ENCODE measurements at places on chromosomes 5 and 9.

DNA sequence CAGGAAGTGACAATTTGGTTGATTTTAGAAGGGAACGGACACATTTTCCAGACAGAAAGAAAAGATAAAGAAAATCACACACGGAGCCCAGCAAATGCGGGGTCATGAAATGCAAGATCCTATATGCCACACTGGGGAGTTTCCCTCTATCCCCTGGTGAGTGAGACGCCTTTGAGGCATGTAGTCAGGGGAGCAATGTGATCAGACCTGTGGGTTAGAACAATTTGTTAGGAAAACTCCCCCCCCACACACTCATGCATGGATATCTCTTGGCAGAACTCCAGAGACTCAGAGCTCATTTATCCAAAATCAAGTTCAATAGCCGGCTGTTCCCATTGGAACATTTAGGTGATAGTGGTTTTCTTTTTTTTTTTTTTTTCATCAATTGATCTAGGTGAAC, 71.7 kb upstream of the TRIO start:
- DNase-seq: no peak

GRCh38 chr9:128034821-128035652, 32.1 kb downstream of the NAIF1 start:
- peak; percentile 75 for DNase-seq

DNA sequence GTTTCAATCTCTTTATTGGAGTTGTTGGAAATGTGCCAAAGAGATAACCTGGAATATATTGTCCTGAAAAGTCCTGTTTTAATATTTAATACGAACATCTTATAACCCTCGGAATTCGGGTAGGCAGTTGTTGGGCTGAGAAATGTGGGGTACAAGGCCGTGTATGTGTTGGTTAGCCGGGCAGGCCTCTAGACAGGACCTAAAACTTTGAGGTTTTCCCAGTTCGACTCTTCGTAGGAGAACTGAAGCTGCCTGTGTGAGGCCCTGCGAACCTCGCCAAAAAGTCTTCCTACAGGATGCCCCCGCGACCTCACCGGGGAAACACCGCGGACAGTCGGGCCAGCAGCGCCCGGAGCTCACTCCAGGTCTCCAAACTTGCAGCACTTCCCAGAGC, 583 bp upstream of the TJP2 start:
- no peak for DNase-seq

- DNase-seq: no peak
These were observed 184.7 kb downstream of the MAPKAP1 start for GRCh38 chr9:125522328-125522725.

- DNase-seq: peak; percentile 77
These were observed at the start of gene LHFPL2 for GRCh38 chr5:78648359-78649210. Gene LHFPL2, minus strand, starts transcription at chr5:78648772. Its CDS starts 138,559 bp downstream, at chr5:78510213.

DNA sequence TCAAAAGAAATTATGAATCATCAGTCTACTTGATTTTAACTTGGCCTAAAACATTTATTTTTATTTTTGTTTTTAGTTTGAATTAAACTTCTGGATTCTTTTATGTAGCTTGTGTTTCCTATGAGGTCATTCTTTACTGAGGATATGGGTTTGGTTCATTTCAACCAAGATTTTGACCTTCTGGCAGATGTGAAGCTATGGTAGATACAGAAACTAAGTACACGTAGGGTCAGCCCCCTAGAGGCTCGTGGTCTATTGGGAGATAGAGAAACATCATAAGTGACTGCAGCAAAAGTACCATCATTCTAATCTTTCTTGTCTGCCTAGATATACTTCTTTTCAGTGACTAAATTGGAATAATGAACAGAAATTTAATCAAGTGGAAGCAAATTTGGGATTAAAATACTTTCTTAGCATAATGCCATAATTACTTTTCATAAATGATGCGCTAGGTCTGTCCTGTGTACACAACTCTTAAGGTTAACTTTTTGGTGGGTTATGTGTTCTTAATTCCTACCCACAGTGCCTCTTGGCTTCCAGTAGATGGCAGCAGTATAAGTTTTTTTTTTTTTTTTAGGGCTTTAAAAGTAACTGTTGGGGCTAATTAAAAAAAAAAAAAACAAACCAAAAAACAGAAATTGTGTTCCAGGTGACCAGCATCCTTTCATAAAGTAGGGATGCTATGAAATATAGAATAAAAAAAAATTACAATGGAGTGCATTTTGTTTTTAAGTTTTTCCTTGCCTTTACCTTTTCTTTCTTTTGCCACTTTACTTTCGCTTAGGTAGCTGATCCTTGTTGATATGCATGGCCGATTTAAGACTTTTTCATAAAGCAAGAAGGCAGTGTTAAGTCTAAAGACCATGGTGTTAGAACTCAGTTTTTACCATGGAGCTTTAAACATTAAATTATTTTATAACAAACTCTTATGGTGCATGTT, 49.9 kb downstream of the LRRTM2 start:
- no peak for DNase-seq

DNA sequence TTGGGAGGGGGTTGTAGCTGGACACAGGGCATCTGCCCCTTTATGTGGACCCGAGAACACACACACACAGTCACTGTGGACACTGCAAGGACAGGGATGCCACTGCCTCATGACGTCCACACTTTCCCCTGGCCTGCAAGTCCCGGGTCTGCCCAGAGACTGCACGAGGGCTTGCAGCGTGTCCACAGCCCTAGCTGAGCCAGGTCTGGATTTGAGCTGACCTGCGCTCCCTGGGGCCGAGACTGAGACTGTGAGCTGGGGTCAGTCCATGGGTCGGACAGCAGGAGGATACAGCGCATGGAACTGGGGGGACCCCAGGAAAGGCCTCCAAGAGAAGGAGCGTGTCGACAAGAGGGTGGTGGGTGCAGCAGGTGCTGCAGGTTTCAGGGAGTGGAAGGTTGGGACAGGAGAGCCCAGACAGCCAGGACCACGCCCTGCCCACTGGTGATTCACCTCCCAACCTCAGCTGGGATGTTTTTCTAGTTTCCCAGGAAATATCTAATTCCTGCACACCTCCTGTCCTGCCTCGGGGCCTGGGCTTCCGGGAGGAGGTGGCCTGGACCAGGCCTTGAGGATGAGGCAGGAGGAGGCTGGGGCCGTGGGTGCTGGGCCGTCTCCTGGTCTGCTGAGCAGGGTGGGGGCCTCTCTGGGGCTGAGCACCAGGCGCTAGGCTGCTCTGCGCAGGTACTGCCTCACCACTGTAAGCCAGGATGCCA, 806 bp upstream of the RNF224 start:
- DNase-seq: no peak

DNA sequence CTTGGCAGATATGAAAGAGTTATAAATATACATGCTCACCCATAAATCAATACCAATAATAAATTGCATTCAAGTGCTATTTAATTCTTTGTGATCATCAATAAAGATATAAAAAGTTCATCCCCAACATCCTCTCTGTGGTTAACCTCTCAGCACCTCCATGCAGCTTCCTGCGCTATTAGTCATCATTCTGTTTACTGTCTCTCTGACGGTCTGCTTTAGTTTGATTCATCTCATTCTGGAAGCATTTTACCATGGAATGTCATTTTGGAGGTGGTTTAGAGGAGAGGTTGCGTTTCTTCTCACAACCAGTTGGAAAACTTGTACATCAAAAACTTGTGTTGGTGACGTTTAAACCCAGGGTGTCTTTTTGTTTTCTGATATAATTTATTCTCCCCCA, 486.6 kb downstream of the BRINP1 start:
- no peak for DNase-seq

DNA sequence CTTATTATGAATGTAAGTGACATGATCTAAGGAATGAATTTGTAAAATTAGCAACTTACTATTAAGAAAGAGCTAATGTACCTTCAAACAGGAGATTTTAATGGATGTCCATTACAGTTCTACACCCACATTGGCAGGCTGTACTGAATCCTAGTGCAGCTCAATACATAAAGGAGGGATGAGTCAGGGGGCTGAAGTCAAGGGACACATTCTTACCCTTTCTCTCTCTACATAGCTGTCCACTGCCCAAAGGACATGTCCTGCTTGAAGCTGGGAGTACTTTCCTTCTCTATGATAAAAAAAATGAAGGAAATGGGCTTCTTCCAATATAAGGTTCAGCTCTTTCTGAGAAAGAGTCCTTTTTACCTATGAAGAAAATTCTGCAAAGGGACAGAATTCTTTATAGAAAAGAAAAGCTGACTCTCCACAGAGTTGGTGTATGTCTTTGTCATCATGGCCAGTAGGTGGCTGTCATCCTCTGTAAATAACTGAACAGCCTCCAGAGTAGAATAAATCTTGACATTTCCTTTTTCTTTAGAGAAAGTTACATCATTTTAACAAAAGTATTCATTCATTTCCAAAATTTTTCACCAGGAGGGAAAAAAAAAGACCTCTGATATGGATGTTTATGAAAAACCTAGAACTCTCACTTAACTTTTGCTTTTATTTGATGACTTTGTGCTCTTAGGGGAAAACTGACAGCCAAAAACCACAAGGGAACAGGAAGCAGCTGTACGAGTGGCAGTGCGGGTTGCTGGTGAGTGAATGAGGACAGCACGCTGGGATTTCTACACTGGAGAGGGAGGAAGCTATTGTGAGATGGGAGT, 13.1 kb upstream of the IFNA14 start:
- DNase-seq: no peak

DNA sequence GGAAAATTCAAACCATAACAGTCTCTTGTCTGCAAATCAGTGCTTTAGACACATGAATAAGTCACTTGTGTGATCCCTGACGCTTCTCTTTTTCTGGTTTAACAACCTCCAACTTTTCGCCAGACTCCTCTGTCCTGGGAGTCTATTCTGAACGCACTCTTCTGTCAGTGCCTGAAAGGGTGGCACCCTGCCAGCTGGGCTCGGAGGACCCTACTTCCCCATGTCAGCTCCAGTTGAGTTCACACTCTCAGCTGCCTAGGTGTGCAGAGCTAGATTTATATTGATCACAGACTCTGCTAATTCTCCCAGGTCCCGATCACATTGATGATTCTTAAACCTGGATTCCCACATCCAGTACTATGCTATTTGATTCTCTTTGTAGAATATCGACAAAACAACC, 649.1 kb downstream of the BNC2 start:
- DNase-seq: no peak

GRCh38 chr5:163712011-163712410, 206.6 kb downstream of the MAT2B start:
- DNase-seq: no peak

GRCh38 chr5:173411791-173412555, 83.8 kb upstream of the STC2 start:
- DNase-seq: no peak

DNA sequence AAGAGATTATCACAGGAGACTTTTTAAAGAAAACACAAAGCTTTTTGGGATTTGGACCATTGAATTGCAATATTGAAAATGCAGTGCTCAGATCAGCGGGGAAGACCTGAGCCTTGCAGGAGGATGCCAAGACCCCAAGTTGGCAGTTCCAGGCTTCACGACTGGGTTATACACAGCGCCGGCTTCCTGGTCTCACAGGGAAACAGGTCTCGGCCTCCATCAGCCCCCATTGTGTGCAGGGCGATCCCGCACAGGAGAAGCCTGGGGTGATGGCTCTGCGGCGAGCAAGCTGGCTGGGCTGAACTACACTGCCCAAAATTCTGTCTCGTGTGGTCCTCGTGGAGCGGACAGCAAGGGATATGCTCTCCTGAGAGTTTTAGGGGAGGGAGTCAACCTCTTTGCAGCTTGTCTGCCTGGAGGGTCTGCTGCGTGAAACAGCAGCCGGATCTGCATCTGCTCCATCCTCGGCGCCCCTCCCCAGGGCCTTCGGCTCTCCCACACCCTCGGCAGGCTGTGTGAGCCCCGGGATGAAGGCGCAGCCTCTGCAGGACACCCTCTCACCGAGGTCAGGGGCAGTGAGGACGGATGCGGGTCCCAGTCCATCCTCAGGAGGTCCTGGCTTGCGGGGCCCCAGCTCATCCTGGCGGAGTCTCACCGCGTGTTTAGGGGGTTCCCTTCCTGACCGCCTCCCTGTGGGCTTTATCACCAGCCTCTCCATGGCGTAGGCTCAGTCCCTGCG, 60.6 kb downstream of the NSUN2 start:
- no peak for DNase-seq

DNA sequence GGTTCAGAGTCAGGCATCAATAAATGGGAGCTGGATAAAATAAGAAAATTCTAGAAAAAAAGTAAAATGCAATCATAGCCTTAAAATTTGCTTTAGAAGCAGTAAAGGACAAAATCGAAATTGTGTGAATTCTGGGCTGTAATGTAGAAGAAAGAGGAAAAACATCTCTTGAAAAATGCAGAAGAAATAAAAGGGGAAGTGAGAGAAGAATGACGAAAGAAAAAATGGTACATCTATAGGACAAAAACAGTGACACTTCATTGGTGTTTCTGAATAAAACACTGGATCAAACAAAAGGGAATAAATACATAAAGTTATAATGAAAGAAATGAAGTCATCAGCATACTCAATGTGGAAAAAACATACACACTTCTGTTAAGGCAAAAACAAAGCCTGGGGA, 642.3 kb downstream of the ACTL7B start:
- DNase-seq: no peak

DNA sequence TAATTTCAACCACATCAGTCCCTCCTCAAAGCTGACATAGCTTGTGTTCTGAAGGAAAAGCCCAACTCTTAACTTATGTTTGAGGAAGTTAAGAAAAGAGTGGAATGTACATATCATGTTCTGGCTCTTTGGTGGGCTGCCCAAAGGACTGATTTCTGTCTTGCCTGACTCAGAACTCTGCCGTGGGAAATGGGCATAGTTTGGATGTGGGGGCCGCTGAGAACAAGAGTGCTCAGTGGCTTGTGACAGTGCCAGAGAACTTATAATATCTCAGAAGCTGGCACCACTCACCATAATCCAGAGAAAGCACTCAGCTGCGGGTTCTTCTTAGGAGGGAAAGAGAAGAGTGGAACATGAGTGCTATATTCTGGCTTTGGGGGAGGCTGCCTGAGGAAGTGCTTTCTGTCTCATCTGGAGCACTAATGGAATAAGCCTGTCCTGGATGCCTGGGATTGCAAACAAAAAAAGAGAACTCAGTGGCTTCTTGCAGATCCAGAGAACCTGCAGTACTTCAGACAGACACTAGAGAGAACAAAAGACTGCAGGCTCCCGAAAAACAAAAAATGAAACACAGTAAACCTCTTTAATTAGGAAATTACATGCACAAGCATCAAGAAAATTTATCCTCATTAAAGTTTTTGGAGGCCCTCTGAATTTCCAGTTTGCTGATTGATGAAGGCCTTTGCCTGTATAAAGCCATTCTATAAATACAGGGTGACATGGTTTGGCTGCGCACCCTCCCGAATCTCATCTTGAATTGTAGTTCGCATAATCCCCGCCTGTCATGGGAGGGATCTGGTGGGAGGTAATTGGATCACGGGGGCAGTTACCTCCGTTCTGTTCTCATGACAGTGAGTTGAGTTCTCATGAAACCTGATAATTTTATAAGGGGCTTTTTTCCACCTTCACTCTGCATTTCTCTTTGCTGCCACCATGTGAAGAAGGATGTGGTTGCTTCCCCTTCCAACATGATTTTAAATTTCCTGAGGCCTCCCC, 207.0 kb downstream of the DMAC1 start:
- DNase-seq: no peak
